Inflammatory macrophage (primary cell): ENCODE measurements at places on chromosomes 13 and 19.

DNA sequence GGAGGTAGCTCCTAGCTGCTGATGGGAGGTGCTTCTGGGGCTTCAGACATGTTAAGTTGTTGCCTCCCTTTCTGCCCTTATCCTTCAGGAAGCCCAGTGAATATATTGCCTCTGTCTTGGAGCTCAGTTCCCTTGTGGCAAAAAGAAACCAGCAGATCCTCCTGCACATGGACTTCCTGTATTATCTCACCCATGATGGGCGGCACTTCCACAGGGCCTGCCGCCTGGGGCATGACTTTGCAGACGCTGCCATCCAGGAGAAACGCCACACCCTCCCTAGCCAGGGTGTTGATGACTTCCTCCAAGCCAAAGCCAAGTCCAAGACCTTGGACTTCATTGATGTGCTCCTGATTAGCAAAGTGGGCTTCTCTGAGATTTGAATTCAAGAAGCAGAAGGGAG lies 6.0 kb upstream of the CYP4F12 start:
- peak; percentile 75 for DNase-seq

- no peak for DNase-seq
Observed at GRCh38 chr13:43785650-43786471, 911 bp downstream of the ENOX1 start.

DNA sequence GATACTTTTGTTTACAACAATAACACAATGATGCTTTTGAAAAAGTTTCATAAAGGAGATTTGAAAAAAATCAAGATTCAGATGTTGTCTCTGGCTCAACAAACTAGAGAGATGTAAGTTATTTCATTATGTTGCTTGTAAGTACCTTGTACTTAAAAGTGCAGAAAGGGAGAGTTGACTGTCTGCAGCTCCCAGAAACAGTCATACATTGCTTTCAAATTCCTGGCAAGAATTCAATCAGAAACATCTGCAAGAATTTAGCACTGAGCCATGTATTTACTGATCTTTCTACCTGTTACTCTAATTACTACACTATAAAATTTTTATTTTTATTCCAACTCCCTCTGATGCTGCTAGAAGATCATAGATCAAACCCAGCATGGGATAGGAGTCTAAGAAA lies 1261.3 kb upstream of the SPRY2 start:
- no peak for DNase-seq

GRCh38 chr13:87975035-87975434 lies 303.9 kb downstream of the SLITRK5 start:
- no peak for DNase-seq

DNA sequence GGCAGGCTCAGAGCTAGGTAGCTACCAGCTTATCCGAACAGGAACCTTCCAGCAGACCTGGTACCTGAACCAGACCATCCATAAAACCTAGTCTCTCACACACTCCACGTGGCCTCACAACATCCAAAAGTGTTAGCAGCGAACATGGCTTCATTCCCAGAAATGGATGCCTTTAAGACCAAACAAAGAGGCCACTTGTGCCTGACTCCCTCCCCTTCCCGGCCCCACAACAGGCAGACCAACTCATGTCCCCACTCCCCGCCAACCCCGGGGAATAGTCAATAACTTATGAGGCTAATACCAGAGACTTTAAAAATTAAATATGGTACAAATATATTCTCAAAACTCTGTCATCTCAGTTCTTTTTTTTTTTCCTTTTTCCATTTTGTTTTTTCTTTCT lies 46.2 kb downstream of the ZNF557 start:
- no peak for DNase-seq
